Cortex of kidney (tissue), 1 donor: ENCODE measurements at places on chromosomes 6 and 20.

- DNase-seq, result no peak
Measured at GRCh38 chr6:46729787-46730326, 5.3 kb downstream of the PLA2G7 start.

GRCh38 chr6:100775667-100776066 lies 105.5 kb downstream of the ASCC3 start:
- no peak for DNase-seq

DNA sequence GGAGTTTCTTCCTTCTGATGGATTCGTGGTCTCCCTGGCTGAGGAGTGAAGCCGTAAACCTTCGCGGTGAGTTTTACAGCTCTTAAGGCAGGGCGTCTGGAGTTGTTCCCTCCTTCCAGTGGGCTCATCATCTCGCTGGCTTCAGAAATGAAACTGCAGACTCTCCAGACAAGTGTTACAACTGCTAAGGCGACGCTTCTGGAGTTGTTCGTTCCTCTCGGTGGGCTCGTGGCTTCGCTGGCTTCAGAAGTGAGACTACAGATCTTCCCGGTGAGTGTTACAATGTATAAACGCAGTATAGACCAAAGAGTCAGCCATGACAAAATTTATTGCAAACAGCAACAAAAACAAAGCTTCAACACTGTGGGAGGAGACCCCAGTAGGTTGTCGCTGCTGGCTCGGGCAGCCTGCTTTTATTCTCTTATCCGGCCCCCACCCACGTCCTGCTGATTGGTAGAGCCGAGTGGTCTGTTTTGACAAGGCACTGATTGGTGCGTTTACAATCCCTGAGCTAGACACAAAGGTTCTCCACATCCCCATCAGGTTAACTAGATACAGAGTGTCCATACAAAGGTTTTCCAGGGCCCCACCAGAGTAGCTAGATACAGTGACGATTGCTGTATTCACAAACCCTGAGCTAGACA lies 113.2 kb downstream of the GPX5 start:
- no peak for DNase-seq

- no peak for DNase-seq
Measured at GRCh38 chr6:55974688-55975087, 99.3 kb upstream of the BMP5 start.

DNA sequence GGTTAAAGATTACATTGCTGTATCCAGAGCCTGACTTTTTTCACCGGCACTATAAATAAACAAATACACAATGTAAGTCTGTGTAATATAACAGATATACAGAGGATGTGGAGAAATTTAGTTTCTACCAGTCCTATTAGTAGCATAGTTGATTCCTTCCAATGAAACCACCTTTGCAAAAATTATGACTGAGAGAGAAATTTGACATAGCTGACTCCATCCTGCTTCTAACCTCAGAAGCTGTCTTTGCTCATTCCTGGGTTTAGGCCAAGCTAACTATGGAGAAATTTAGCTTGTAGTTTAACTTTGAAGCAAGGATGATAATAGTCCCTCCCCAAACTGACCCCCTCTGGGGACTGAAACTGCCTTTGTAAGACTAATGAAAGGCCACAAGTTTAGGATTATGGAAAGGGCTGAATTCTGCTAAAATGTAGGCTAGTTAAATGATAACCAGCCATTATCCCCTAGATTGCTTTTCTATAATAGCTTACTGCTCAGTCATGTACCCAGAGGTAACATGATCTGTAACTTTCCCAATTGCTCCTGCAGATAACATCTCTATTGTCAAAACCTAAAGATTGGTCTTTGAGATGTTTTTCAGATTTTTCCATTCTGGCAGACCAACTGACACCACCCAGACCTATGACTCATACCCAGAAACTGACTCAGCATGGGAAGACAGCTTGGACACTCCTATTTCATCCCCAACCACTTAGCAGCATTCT lies 172.8 kb upstream of the ARG1 start:
- DNase-seq, result no peak

- no peak for DNase-seq
Measured at GRCh38 chr6:29505808-29506207, 18.1 kb upstream of the MAS1L start.

GRCh38 chr20:20931024-20931423 lies 175.1 kb downstream of the LINC00237 start:
- DNase-seq, result no peak

GRCh38 chr20:58691773-58692578 lies 624 bp upstream of the NPEPL1 start:
- DNase-seq, result no peak

DNA sequence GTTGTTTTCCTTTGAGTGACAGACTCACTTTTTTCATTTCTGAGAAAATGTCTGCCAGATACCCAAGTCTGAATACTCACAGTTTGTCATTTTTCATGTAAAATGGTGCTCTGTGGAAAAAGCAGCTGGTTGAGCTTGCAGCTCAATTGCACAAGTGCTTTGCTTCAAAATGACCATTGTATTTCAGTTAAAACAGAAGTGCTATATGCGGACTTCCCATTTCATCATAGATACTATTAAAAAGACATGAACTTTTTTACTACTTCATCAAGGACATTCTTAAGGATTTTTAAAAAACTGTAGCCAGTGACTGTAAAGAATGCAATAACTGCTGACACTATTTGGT lies 61.5 kb downstream of the KCNS1 start:
- no peak for DNase-seq

DNA sequence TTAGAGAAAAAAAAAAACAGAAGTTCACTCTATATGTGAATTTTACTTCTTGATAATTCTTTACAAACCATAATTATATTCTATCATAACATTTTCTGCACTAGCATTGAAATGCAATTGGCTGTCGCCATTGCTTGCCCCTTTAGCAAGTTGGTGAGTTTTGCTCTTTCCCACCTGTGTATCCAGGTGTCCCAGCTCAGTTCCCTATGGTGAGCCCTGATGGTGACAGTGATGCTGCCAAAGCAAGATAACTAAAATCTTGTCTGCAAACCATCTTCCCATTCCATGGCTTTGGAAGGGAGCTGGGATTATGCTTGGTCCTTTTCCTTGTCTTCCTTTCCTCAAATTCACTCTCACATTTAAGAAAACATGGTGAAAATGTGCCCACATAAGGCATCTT lies 429.6 kb downstream of the NKAIN2 start:
- no peak for DNase-seq

- no peak for DNase-seq
Measured at GRCh38 chr20:63572788-63573646, 1.0 kb downstream of the HELZ2 start.

DNA sequence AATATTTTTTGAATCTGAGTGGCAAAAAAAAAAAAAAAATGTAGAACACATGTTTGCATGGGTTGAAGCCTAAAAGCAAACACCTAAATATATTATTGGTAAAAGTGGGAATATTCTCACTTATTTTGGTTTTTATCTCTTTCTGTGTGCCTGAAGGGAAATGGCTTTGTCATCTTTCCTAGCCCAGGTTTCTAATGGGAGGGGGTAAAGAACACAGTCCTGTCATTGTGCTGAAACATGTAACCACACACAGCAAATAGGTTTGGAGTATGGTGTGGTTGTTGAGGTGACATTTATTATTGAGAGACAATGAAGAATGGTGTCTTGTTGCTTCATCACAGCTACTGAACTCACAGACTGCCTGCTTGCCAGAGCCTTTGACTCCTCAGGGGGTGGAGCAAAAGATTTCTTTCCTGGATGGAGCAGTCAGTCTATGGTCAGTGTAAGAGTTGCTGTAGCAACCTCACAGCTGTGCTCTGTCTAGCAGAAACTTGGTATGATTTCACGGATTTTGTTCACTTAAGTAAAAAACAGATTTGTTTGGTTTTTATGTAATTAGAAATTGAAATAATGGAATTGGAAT lies 70.2 kb downstream of the CEP57L1 start:
- no peak for DNase-seq

DNA sequence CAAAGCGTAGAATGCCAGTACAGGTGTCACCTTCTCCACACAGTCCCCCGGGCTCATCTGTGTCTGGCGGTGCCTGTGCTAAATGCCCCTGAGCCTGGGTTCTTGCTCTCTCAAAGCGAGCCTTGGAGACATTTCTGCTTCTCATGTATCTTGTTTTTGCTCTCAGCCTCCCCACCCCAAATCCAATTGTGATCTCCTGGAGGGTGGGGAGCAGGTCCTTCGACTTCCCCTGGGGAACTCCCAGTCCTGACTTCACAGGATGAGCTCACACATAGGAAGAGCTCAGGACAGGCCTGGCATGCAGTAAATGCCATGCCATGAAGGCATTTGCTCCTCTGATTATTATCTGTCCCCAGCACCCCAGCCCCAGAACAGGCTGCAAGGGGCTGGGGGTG lies 58.1 kb downstream of the NOL4L start:
- DNase-seq, result no peak
